ENCODE measurements at places on chromosomes 1 and 21. TPM values are rescaled to one million over a fixed set of nuclear protein-coding genes. Genes with fewer than 3 reads are reported as not detected.

FYB2 gene
- total RNA-seq, result 31.3 TPM

KLF17 gene
- total RNA-seq, result not detected

HAO2 gene
- total RNA-seq, result 8.2 TPM

MMEL1 gene
- under 0.01 TPM for total RNA-seq

FAM229A gene
- total RNA-seq, result 2.4 TPM

KCNH1 gene
- not detected for total RNA-seq

BTBD19 gene
- 3.1 TPM for total RNA-seq

CD2 gene
- 1.1 TPM for total RNA-seq

DPH5 gene
- total RNA-seq, result 14.3 TPM

CELA3B gene
- not detected for total RNA-seq

RIMS3 gene
- 2.2 TPM for total RNA-seq

GBP3 gene
- 8.8 TPM for total RNA-seq

FHAD1 gene
- under 0.01 TPM for total RNA-seq

REG4 gene
- 0.08 TPM for total RNA-seq

CELF3 gene
- total RNA-seq, result not detected

S100A7 gene
- total RNA-seq, result not detected

KRTAP13-1 gene
- total RNA-seq, result not detected

PGLYRP4 gene
- total RNA-seq, result not detected

DPYD gene
- 142 TPM for total RNA-seq

TIE1 gene
- total RNA-seq, result 10.4 TPM
